ENCODE measurements at places on chromosomes 6 and 20.

- DNase-seq = no peak
Observed at GRCh38 chr6:35248300-35248699, 11.2 kb upstream of the ZNF76 start.

GRCh38 chr6:100343316-100344077 is 121.2 kb downstream of the SIM1 start:
- DNase-seq = no peak

GRCh38 chr20:63093966-63094766 is 87.4 kb upstream of the BHLHE23 start:
- no peak for DNase-seq

DNA sequence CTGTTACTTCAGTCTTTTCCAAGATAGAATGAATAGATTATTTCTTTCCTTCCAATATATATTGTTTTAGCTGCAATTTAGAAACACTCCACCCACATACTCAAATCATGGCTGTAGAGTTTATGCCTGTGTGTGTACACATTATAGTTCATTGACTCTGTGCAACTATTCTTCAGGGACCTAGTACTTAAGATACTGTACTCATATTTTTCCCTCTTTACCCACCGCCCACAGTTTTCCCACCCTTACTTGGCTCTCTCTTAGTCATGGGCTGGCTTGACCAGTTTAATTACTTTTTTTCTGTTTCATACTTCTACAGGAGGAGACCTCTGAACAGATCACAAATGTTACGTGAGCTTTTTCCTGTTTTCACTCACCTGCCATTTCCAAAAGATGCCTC is 30.4 kb downstream of the C6orf89 start:
- no peak for DNase-seq

DNA sequence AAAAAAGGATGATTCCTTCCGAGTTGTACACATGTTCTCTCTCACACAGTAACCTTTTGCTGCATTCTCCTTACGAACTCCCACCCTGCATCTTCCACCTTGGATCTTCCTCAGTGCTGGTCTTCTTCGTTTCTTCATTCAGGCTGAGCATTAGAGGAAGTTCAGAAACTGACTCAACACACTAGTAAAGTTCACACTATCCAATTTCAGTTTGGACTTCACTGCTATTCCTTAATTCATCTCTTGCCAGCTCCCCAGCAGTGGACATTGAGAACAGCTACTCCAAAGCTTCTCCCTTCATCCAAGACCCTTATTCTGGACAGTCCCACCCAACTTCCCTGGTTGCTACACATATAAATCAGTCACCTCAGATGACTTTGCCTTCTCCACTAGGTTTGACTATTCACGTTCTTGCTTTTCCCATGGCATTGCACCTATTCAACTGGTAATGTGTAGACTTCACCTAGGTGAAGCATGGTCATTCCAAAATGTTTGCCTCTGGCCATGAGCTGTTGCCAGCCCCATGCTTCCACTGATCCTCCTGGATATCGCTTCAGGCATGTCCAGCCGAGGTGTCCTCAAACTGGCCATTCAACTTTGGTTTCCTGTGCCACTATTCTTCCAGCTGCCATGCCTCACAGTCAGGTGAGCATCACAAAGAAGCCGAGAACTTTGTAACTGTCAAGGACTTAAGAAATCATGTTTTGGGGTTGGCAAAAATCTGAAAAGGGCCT is 103.9 kb upstream of the EMILIN3 start:
- no peak for DNase-seq

- no peak for DNase-seq
Observed at GRCh38 chr6:88810089-88810488, 153.3 kb downstream of the RNGTT start.

DNA sequence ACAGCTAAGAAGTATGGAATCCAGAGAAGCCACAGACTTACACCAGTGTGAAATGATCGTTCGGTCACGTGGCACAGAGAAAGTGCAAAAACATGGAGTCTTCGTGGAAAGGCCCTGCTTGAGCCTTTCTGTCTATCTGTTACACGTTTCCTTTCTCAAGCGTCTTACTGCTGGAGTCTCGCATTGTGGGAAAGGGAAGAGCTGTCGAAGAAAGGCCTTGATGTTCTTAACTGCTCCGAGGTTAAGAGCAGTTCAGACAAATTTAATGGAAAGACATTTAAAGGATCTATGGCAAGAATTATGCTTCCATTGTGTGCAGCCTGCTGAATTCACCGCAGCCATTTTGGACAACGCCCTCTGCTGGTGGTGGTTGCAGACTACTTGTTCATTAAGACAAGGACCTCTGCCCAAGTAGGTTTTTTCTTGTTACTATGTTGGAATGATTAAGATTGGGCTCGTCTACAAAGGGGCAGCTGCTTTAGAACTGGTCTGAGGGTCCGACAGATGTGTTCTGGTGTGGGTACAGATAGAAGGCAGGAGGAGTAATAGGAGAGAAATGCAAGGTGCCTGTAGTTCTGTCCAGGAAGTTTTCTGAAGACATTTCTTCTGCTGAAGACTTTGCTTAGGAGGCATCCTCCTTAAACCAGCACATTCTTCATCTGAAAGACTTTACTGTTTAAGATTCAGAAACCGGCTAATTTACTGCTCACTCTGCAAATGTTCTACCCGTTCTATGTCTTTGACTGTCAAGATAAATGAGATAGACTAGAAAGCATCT is 24.7 kb upstream of the CCN6 start:
- peak; percentile 57 for DNase-seq

DNA sequence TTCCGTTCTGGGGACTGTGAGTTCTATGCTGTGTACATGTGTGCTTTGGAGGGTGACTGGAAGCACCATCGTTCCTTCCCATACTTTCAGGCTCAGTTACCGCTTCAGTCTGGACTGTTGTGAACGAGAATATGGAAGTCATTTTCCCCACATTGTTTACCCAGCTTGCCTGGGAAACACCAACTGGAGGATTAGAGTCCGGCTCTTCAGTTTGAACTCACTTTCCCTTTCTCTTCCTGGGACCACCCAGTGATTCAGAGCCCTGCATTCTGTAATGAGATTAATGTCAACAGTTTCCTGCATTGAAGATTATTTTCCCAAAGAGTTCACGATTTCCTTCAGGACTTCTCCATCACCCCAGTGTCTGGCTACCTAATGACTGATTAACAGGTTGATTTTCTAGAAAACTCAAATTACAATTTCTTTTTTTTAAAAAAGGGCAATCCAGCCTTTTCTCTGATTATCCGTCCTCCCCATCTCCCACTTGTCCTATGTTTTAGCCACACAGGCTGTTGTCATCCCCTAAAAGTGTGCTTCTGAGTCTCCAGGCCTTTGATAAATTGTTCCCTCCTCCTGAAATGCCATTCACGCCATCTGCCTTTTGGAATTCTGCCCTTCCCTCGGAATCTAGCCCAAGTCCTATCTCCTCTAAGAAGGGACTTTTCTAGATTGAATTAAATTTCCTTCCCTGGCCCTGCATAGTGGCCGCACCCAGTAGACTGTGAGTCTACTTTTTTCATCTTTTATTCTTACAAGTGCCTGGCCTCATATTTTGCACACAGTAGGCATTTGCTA is 3.3 kb upstream of the TAGAP start:
- no peak for DNase-seq

- DNase-seq = no peak
Observed at GRCh38 chr20:4876301-4876700, 125.0 kb downstream of the SLC23A2 start.

DNA sequence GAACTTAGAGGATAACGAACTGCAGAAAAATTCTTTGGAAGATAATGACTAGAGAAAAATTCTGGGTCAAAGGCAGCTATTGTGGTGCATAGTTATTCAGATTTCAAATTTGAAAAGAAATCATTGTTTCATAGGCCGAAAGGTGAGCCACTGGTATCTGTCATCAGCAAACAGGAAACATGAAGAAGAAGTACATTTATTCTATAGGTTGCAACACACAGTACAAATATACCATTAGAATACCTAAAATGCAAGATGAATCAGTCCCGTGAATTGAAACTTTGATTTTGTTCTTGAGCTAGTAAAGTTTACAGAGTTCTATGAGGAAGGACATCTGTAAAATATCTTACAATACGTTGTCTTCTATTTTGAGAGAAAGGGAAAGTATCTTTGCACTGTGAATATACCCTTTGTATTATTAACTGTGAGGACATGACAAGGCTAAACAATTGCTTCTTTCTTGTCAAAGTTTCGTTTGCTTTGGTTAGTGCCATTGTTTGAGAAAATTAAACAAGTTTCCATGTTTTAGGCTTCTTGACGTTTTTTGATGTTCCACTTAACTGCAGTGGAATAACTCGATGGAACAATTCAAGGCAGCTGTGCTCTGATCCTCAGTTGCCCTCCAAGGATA is 84.7 kb downstream of the HDGFL1 start:
- DNase-seq = no peak

DNA sequence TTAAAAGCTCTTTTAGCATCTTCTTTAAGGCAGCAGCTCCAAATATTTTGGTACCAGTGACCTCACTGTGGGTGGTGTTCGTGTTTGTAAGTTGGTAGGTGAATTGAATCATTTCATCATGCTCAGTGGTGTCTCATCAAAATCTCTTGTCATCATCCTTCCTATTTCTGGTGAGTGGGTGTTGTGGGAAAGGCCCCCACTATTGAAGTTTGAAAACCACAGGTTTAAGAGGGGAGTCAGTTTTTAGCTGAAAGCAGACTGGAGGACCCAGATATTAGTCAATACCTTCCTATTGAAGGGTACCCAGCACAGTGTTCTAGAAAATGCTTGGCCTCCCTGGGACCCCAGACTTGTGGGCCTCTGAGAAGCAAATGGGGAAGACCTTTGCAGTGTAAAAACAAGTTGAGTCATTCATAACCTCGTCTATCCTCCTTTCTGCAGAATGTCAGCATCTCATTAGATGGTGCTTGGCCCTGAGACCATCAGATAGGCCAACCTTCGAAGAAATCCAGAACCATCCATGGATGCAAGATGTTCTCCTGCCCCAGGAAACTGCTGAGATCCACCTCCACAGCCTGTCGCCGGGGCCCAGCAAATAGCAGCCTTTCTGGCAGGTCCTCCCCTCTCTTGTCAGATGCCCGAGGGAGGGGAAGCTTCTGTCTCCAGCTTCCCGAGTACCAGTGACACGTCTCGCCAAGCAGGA is 3.7 kb downstream of the PIM1 start:
- no peak for DNase-seq

- no peak for DNase-seq
Observed at GRCh38 chr6:29590218-29590808, 5.4 kb downstream of the OR2H2 start.

DNA sequence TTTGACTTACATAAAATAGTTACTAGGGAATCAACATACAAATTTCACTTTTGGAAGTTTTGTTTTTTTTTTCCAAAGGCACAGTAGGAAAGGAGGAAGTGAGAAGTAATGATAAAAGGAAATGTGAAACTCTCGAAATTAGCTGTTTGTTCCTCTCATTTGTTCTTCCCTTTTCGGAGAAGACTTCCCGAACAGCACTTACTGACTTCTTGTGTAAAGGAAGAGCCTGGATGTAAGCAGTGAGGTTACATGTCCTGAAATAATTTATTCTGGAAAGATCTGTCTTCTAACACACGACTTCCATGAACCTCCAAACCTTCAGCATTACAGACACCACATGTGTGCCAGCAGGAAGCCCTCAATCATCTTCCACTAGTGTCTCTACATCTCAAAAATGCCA is 59.1 kb downstream of the KIF16B start:
- no peak for DNase-seq

DNA sequence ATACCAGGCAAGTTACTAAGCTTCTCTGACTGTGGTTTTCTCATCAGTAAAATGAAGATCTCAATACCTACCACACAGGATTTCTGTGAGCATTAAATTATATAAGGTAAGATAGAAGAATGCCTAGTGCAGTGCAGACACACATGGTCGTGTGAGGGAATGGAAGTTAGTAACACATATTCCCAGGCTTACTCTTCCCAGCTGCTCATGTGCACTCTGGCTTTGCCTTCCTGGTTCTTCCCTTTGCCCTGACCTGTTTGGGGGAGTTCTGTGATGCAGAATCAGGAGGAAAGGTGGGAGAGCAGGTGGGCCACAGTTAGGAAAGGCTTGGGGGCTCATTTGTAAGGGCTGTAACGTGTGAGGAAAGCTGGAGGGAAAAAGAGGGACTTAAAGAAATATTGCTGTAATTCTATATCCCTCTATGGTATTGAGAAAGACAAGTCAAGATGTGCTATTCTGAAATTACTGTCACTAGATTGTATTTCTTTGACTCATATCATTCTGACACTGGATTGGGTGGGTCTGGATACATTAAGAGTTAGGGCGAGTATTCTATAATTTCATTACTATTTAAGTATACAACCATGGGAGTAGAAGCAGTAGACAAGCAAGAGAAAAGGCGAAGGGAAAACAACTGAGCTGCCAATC is 47.7 kb downstream of the FYN start:
- DNase-seq = no peak

- DNase-seq = no peak
Observed at GRCh38 chr6:46652232-46652602, 401 bp downstream of the CYP39A1 start.

GRCh38 chr20:50579511-50579910 is 69.3 kb downstream of the PTPN1 start:
- DNase-seq = no peak

DNA sequence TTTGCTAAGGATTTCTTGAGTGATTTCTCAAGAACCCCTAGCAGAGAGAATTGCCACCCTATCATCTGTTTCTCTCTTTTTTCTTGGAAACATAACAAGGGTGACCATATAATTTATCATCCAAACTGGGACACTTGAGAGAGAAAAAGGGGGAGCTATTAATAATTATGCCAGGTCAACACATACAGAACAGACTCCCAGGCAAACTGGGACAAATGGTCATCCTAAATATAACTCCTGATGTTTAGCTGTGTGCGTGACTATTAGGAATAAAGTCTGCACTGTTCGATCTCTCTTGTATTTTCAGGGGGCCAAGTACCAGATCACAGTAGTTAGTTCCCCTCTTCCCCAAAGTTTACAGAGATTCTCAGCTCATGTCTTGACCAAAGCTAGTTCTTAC is 11.7 kb upstream of the HS3ST5 start:
- DNase-seq = no peak

DNA sequence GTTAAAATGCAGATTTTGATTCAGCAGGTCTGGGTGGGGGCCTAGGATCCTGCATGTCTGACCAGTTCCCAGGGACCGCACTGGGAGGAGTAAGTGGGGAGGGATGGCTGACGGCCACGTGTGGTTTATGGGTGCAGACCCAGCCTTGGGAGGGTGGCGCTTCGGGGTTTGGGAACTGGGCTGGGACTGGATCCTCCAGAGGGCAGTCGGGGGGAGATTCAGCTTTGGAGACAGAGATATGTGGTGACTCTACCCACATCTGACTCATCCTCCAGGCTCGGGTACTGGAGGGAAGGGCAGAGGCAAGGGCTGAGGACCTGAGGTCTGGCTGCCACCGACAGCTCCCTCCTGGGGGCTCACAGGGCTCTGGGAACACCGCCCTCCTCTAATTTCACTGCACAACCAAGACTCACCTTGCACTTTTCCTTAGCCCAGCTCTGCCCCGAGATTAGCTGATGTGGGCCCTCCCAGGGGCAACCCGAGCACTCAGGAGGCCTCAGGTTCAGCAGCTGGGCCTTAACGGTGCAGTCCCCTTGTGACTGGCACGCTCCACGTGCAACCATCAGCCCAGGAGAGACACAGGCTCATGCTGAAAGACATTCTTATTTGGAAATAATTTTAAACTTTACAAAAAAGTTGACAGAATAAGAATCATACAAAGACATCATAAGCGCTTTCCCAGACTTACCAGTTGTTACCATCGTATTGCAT is 172.8 kb upstream of the PMEPA1 start:
- no peak for DNase-seq

Data from NCI-H1105 (cell line).